ENCODE measurements at places on chromosomes 11 and 22. TPM values are rescaled to one million over a fixed set of nuclear protein-coding genes. Genes with fewer than 3 reads are reported as not detected.

GRCh38 chr22:46752286-46752987 is 10.0 kb upstream of the TBC1D22A start:
- no peak for DNase-seq

DNA sequence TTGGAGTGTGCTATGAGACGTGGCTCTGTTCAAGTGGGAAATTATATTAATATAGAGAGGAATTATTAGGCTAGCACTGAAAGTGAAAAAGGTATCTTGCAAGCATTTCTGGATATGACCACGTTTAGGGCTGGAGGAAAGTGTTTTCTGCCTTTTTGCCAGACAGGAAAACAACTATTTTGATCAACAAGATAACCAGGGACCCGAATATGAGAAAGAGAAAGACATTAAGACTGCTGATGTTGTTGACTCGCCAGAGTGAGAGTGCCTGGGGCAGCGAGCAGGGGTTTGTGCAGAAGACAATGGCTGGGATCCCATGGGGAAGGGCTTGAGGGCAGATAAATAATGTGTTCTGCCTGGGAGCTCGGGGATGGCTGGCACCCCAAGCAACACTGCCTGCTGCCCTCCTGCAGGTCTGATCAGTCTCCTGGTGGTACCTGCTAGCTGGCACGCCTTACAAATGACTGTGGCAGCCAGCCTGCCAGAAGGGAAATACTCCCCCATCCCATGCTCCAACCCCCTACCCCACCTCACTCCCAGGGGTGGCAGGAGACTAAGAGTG is 23.1 kb upstream of the CHST1 start:
- DNase-seq: no peak

DNA sequence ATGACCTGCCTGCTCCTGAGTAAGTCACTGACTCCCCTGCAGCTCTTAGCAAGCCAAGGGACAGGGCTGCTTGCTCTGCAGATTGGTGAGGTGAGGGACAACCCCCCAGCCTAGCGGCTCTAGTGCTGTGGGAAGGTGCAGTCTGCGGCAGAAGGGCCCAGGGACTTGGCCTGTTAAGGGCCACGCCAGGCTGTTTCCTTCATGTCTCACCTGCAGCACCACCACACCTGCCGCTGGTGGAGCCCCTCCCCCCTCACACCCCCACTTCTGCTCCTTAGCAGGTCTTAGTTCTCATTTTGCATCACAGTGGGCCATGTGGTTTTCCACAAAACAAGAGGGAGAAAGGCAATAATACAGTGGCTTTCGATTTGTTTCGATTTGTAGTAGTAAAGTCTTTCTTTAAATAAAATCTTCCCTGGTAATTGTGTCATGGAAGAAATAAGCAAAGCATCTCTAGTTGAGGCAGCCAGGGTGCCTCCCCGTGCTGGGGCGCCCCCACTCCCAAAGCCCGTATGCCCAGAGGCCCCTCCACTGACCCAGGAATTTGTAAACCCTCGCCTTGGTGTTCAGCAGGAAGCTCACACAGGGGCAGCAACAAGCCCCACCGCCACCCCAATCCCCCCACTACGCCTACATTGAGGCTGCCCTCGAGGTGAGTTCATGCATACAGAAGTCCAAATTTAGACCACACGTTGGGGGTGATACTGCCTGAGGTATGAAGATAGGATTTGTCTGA is 86.5 kb upstream of the CLDN5 start:
- DNase-seq: no peak

- no peak for DNase-seq
These were observed 3.9 kb downstream of the TUBA8 start for GRCh38 chr22:18114495-18114894.

- no peak for DNase-seq
These were observed 1.8 kb downstream of the PANX1 start for GRCh38 chr11:94130298-94131046.

DNA sequence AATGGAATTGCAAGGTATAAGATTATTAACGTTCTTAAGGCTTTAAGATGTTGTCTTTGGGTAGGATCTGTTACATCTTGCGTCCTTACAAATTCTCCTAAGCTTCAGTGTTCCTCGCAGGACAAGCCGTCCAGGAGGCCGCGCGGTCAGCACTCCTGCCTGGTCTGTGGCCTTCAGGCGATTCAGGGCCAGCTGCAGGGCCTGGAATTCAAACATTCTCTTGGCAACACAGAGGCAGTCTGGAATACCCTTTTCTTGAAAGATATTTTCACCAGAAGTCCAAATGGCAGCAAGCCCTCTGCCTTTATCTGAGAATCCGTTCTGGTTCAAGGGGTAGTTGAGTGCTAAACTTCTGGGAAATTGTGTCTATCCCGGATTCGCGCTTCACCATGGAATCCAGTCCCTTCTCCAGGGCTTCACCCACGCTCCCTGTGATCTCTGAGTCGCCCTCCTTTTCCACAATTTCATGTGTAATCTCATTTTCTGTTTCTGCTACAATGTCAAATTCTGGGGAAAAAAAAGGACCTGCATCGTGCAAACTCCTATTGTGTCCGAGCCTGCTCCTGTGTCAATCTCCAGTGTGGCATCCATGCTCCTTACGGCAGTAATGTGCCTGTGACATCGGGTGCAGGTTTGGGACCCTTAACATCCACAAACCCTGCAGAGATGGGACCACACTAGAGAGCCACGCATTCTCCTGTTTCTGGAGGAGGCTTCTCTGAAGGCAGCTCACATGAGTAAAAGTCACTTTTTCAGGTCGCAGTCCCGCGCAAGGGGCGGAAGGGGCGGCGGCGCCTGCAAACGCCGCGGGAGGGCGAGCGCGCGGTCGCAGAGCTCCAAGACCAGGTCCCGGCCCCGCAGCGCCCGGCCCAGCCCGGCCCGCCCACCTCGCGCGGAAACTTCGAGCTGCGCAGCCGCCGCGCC is 25.4 kb upstream of the SORL1 start:
- DNase-seq: peak; percentile 26

DNA sequence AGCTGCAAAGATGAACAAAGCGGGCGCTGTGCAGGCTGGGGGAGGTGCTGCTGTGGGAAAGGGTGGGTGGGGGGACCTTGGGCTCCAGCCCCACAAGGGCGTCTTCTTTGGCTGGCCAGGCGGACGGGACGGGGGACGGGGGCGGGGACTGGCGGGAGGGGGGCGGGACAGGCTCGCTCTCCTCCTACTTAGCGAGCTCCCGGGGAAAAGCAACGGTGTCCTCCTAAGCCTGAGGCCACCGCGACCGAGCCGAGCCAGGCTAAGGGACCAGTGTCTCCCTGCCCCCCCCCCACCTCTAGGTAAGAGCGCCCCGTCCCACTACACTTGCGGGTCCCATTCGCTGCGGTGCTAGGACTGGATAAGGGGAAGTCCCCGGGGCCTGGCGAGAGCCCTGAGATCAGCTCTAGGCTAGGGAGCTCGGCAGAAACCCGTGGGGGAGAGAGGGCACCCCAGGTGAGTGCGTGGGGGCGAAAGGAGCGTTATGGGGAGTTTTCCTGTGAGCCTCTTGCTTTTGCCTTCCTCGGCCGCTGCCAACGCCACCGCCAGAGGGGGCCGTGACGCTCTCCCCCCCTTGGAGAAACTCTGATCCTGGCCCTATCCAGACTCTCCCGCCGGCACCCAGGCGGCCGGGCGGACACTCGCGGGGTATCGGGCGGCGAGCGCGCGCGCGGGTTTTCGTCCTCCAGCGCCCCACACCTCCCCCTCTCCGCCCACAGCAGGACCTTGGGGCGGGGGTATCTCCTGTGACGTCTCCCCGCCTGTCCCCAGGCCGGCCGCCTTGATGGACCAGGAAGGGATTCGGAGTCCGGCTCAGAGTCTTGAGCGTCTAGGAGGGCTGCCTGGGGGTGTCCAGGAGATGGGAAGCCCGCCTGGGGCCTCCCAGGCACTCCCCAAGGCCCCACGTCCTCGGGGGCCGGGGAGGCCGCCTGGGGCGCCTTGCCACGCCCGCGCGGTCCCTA is at the start of gene PHLDB1:
Gene PHLDB1, plus strand, starts transcription at position 215 of the 959 bp plus-strand sequence. CDS start 6,222 bp downstream, outside the sequence.
- DNase-seq: peak; percentile 76

DNA sequence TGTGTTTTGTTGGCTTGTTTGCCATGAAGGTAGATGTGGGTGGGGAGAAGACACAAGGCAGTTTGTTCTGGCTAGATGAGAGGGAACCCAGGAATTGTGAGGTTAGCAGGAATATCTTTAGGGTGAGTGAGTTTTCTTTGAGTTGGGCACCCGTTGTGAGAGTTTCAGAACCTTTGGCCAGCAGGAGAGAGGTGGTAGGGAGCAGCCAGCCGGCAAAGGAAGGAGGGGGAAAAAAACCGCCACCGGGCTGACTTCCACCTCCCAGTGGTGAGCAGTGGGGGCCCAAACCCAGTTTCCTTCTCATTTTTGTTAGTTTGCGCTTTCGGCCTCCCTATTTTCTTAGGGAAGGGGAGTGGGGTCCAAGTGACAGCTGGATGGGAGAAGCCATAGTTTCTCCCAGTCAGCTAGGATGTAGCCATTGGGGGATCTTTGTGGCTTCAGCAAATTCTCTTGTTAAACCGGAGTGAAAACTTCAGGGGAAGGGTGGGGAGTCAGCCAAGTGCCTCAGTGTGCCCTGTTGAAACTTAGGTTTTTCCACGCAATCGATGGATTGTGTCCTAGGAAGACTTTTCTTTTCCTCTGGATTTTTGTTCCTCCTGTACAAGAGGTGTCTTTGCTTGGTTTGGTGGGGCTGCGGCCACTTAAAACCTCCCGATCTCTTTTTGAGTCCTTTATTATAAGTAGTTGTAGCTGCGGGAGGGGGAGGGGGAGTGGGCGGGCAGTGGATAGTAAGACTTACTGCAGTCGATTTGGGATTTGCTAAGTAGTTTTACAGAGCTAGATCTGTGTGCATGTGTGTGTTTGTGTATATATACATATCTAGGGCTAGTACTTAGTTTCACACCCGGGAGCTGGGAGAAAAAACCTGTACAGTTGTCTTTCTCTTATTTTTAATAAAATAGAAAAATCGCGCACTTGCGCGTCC is 1.1 kb upstream of the GCAT start:
- peak; percentile 52 for DNase-seq

DNA sequence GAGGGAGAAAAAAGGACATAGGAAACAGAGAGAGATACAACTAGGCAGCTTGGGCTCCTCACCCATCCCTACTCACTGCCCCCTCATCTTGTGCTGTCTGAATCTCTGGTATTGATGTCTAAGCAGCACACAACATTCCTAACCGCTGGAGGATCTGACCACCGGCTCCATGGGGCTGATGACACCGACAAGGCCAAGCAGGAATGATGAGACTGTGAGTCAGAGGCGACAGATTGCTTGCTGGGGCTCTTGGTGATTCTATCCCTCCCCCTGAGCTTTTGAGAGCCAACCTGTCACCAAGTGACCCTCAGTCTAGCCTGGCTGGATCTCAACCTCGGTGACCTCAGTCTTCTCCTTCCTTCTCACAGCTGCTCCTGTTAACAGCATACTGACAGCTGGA is 13.8 kb downstream of the PAMR1 start:
- DNase-seq: peak; percentile 76

DNA sequence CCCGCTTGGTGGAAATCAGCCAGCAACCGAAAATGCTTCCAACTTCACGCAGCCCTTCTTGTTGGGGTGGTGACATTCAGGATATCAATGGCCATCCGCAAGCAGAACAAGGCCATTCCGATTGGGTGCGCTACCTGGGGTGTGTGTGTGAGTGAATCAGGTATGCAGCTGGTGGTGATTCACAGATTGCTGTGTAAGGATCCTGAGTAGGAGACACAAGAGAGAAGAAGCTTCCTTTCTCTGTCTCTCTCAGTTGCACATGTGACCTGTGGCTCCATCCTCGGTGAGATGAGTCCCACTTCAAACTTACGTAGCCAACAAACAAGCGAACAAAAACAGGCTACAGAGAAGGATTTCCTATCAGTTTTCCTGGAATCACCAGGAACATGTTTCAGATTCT is 9.6 kb upstream of the TMEM184B start:
- no peak for DNase-seq

DNA sequence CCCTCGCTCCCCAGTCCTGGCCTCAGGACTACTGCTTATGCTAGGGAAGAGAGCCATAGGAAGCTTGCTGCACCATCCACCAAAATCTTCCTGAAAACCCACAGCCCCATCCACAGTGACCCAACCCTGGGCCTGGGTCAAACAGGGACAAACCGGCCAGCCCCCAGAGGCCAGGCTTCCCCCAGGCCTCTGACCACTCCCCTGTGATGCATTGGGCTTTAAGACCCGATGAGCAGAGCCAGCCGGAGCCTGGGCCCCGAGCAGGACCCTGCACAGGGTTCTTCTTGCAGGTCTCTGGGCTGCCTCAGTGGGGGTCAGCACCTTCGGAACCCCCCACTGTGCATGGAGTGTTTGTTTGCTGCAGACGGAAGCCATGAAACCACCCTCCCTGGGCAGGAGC is 583.7 kb downstream of the BRD1 start:
- DNase-seq: no peak

DNA sequence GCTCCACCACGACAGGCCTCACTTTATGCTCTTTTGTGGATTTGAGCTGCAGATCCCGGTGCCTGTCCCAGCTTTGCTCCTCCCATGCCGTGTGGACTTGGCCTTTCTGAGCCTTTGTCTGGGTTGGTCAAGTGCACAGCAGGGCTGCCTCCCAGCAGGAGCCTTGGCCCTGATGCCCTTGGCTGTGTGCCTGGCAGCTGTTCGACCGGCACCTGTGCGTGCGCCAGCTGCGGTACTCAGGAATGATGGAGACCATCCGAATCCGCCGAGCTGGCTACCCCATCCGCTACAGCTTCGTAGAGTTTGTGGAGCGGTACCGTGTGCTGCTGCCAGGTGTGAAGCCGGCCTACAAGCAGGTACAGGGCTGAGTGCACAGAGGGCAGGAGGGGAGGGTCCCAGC is 46.5 kb downstream of the MYO7A start:
- DNase-seq: no peak

DNA sequence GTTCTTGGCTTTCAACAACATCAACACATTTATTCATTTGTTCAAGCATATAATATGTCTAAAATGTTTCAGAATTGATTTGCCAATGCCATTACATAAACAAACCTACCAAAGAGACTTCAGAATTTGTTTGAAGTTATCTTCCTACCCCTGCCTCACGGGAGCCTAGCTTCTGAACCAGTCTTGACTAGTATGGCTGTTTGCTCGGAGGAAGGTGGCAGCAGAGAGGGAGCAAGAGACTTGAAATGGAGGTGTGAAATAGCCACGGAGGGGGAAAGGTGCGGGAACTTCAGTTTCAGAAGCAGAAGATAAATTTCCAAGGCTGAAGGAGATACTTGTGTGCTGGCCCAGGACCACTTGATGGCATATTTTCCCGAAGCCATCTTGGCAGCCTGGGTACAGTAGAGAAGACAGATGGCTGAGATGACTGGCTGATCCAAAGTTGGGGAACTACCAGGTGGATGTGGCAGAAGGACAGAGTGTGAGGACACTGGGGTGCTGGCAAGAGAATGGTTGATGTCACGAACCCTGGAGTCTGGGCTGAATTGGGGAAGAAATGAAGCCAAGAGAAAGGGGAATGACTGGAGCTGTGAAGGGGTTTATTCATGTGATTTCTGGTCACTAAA is 14.0 kb upstream of the MTCH2 start:
- DNase-seq: no peak

- DNase-seq: no peak
These were observed 174.2 kb upstream of the PDGFD start for GRCh38 chr11:104338186-104338585.

- peak; percentile 95 for DNase-seq
These were observed 74.7 kb downstream of the MN1 start for GRCh38 chr22:27726686-27727449.

- peak; percentile 66 for DNase-seq
These were observed 12.6 kb downstream of the ZDHHC5 start for GRCh38 chr11:57680552-57680874.

Gene GPHA2
- total RNA-seq: not detected

Gene OR4A16
- total RNA-seq: not detected

Gene ALDH3B2
- total RNA-seq: 0.23 TPM

Gene KIAA1671
- 3.1 TPM for total RNA-seq

Gene DLG2
- 0.42 TPM for total RNA-seq

Gene SLCO2B1
- total RNA-seq: 0.51 TPM
